A549 treated with AZD2906 at 1 μM for 4 hours (cell line): ENCODE measurements at places on chromosomes 1 and 21. TPM values are rescaled to one million over a fixed set of nuclear protein-coding genes. Genes with fewer than 3 reads are reported as not detected.

Gene MAP3K7CL
- total RNA-seq, result 1.2 to 2.5 TPM (median 1.9 TPM) in 5 replicates

Gene ADCY10
- total RNA-seq, result 0.02 to 0.13 TPM (median 0.07 TPM) in 4 of 5 replicates, not detected in the other

Gene PPIAL4G
- total RNA-seq, result not detected in 5 replicates

Gene USH2A
- not detected in 5 replicates for total RNA-seq
